Activated T-helper 1 cell treated with Interleukin-2 at 50 U/mL for 16 hours (primary cell): ENCODE measurements at places on chromosomes 11 and 22.

DNA sequence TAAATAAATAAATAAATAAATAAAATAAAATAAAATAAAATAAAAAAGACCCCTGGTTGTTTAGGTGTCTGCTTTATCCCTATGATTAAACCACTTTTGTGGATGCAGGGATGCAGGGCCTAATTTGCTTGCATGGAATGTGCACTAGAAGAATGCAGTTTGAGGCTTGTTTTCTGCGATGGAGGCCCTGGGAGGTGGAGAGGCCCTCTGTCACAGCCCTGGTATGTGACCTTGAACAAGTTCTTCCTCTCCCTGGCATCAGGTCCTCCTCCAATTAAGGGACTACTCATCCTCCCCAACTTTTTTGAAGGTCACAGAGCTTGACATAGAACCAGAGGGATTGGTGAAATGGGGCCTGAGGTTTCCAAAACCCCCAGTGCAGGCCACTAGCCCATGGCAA, 22.7 kb downstream of the KCNJ4 start:
- DNase-seq: no peak

DNA sequence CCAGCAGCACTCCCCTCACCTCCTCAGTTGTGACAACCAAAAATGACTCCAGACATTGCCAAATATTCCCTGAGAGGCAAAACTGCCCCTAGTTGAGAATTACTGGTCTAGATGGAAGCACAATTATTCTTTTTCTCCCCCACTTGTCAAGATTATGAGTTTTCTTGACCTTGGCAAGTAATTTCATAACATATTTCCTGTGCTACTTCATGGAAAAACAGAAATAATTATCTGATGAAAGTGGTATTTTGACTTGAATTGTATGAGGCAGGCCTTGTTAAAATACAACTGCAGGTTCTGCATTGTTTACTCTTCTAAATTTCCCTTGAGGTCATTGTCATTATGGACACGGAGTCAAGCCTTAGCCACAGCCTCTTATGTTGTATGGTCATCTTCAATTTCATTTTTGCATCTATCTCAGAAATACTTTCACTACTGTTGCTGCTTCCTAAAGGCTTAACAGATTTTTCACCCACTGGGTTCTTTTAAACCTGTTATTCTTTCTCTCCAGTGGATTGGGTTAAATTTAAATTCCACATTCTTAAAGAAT, 32.2 kb upstream of the LDLRAD3 start:
- DNase-seq: no peak

- DNase-seq: no peak
Observed at GRCh38 chr22:19111140-19111539, 11.1 kb downstream of the DGCR2 start.

DNA sequence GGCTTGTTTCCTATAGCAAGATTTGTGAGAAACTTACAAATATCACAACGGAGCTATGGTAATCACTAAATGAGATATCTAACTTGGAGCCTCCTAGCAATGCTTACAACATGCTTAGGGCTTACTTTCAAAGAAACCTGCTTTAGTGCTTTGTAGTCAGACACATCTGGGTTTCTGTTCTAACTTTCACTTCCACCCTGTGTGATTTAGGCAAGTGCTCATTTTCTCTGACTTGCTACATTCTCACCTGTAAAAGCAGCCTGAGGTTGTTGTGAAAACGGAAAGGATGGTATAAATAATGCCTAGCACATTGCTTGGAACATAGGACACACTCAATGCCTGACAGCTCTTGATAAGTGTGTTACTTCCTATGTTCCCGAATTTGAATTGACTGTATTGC, 45.6 kb downstream of the LRRC4C start:
- DNase-seq: no peak

GRCh38 chr11:116262370-116262769, 510.4 kb downstream of the BUD13 start:
- DNase-seq: no peak

DNA sequence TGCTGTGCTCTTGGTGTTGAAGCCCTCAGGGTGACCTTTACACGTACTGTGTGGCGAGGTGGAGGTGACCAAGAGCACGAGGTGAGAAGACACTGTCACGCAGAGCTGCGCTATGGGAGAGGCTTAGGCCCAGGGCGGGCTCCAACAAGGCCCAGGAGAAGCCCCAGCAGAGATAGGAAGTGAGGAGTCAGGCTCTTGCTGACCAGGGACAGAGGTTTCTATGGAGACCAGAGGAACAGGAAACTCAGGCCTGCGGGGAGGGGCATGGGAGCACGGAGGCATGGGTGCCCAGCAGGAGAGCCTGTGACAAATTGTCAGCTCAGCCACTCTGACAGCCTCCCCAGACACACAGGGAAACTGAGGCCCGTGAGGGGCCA, 15.8 kb downstream of the DGKZ start:
- DNase-seq: no peak

- no peak for DNase-seq
Observed at GRCh38 chr22:27533105-27533745, 268.3 kb downstream of the MN1 start.

DNA sequence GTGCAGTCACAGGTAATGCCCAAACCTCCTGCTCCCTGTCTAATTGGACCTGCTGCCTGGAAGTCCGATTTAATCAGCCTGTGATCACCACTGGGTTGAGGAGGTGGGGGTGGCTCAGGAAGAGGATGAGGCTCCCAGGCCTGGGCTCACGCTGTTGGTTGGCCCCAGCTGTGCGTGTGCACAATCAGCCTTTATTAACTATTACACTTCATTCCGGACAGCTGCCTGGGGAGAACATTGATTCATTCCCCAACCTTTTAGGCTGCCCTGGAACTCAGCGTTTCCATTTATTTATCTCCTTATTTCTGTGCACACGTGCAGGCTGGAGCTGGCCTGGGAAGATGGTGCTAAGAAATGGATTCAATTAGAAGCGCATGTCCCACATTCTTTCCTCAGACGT, 123.4 kb downstream of the DSCAML1 start:
- DNase-seq: no peak

DNA sequence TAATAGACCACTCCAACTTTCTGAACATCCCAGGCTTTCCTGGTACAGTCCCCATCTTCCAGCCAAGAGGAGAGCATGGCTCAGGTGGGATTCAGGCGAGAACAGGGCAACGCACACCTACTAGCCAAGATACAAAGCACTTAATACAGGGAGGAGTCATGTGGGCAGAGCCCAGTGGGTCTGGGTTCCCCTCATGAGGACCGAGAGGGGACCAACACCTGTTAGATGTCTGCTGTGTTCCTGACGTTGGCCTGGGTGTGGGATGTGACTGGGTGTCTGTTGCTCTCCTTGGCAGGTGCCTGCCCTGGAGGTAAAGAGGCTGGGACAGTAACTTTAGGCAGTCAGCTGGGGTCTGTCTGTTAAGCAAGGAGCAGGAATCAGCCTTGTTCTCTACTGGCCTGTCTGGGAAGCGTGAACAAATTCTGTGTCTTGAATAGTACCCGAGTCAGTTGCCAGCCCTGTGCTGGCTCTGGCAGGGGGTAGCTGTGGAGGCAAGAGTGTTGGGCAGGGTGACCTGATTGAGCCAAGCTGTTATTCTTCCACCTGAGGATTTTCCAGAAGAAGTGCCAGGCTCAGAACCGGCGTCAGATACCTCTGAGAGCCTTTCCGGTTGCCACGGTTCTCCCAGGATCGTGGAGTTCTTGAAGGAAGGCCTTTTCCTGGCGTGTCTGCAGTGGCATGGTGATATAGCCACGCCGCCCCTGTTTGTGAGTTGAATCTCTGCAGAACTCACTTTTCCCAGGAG, 56.3 kb downstream of the BCR start:
- DNase-seq: no peak

DNA sequence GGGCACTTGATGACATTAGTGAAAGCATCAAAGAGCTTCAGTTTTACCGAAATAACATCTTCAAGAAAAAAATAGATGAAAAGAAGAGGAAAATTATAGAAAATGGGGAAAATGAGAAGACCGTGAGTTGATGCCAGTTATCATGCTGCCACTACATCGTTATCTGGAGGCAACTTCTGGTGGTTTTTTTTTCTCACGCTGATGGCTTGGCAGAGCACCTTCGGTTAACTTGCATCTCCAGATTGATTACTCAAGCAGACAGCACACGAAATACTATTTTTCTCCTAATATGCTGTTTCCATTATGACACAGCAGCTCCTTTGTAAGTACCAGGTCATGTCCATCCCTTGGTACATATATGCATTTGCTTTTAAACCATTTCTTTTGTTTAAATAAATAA, 10.6 kb downstream of the REXO2 start:
- DNase-seq: no peak

GRCh38 chr22:19824212-19824925, 30.3 kb downstream of the GNB1L start:
- DNase-seq: no peak

GRCh38 chr11:61417670-61418069, 12.1 kb downstream of the CPSF7 start:
- DNase-seq: no peak

DNA sequence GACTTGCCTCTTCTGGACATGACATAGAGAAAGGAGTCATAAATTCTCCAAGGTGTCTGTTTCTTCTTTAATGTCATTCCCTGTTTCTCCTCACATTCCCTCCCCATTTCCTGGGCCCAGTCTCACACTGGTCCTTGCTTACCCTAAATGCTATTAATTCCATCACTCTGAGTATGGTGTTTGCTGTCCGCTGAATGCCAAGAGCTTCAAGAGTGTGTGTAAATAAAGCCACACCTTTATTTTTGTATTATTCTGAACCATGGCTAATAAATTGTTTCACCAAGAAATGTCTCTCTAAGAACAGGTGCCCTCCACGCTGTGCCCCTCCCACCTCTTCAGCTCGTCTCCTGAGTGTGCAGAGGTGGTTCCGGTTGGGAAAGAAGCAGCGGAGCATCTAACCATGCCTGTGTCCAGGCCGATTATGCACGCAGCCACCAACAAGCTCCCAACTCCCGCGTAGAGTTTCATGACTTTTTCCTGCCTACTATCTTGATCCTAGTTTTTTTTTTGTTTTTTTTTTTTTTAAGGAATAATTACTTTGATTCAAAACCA, 8.6 kb downstream of the TMEM121B start:
- no peak for DNase-seq

DNA sequence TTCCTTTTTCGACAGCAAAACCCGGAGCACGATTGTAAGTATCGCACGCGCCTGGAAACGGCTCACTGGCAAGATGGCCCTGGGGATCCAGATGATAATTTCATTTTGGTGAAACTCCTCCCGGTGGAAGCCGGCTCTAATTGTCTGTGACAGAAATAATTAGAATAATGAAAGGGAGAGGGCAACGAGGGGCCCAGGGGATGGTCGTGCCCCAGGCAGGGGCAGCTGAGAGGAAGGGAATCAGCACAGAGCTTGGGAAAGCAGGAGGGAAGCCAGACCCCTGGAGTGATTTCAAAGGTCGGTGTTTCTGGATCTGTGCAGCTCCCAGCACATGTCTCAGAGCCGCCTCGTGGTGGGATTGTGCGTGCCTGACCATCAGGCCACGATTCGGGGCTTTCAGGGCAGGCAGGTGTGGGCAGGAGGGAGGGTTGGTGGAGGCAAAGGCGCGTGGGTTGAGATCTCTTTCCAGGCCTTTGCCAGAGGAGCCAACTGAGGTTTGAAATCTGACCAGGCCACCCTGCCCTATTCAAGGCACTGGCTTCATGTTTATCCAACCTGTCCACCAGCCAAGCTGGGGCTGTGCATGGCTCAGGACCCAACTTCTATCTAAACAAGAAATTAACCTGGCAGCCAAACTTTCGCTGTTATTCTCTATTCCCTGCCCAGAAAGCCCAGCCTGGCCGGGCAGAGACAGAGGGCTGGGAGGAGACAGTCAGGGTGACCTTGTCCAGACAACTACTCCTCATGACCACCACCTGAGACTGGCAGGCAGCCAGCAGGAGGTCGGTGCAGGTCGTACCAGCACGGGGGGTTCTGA, 27.8 kb downstream of the ANO1 start:
- no peak for DNase-seq

DNA sequence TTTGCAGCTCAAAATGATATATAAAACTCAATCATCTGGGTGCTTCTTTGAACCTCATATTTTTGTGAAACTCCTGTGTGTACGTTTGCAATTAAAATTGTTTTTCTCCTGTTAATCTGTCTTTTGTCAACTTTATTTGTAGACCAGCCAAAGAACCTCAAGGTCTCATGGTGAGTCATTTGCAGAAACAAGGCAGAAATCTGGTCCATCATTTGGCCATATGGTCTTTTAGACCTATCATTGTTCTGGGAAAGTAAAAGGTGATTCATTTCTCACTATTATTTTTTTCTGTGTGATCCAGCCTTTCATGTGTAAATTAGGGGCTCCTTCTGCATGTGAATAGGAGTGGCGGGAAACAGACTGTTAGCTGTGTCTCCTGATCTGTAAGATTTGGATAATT, 399.1 kb upstream of the DDI1 start:
- no peak for DNase-seq

DNA sequence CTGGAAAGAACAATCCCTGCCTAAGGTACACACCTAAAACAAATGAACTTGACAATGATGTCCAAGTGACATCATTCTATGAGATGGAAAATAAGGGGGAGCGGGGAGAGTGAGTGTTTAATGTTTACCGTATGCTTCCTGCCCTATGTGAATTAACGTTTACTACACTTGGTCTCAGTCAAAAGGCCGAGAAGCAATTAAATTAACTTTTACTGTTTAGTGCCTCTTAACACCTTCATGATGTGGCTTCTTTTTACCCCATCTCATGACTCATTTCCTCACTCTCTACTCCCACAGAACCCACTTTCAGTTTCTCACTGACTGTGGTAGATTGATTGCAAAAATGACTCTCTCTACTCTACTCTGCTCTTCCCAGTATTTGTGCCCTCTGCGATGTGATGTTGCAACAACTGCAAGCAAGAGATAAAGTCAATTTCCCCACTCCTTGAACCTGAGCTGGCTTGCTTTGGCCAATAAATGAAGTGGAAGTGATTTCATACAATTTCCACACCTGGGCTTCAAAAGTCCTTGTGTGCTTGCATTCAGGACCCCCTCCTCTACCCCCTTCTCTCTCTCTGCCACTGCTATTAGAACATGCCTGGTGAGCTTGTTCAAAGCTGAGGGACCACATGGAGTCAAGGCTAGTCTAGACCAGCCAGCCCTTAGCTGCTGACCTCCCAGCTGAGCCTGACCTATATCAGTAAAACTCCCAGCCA, 11.6 kb upstream of the ALKBH3 start:
- DNase-seq: no peak

- no peak for DNase-seq
Observed at GRCh38 chr11:94020777-94021481, at the start of gene HEPHL1. Gene HEPHL1 (plus strand): TSS chr11:94021354. CDS start chr11:94021369, 15 bp downstream.

DNA sequence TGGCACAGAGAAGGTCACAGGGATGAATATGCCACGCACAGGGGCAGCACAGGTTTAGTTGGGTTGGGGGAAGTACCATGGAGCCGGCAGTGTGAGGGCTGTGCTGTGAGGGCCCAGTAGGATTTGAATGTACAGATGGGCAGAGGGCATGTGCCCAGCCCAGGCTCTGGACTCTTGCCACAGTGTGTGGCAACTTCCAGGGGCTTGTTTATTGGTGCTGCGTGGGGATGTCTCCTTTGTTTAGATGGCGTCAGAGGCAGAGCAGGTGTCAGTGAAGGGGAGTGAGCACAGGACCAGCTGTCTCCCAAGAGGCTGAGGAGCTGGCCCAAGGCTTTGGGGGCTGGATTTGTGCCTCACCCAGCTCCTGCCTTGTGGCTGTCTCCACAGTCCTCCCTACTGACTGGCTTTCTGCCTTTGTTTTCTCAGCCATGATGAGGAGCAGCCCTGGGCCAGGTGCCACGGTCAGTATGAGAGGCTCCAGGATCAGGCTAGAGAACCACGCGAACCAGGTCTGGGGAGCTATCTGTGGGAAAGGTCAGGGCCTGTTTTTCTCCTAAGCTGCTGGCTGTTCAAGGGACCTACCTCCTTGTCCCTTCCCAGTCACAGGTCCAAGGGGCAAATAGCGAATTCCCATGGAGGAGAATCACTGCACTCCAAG, 21.9 kb downstream of the SUN2 start:
- DNase-seq: no peak

GRCh38 chr11:15157181-15157580, 42.5 kb downstream of the INSC start:
- no peak for DNase-seq
